Jurkat, Clone E6-1 (cell line): ENCODE measurements at places on chromosomes 13 and 19.

DNA sequence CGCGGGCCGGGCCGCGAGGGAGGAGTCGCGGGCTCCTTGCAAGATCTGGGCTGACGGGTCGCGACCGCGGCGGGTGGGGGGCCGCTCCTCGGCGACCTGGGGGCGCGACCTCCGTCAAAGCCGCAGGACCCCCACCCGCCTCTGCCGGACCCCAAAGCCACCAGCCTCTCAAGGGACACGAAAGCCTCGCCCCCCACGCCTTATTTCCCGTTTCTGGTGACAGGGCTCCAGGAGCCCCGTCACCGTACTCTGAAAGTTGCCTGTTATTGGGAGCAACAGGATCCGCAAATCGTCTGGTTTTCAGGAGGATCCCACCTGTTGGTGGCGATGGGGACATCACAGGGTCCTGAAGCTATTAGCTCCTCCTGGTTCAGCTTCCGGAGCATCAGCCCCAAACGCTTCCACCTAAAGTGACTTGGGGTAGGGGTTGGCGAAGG, 530 bp downstream of the MAU2 start:
- DNase-seq, result peak; percentile 32

DNA sequence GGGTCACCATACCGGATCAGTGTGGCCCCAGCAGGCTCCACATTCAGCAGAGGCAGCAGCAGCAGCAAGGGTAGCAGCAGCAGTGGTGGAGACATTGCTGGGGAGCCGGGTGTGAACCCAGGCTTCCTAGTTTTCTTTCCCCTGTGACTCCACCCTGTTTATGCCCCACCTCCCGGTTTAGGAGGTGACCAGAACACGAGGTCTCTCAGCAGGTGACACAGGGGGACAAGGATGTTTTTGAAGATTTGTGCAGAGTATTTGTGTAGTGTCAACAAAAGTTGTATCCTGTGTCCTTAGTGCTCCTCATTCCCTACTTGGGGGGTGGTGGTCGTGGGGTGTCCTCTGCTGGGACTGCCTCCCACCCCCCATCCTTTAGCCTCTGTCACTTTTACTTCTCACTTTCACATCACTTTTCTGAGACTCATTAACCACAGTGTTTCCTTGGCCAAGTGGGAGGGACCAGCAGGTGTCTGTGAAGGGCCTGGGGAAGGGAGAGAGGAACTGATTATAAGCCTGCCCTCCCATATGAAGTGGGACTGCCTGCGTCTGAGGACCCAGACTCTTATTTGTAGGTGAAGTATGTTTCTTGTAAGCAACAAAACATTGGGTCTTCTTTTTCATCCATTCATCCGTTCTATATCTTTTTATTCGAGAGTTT, 15.6 kb upstream of the KCNC3 start:
- DNase-seq, result no peak

DNA sequence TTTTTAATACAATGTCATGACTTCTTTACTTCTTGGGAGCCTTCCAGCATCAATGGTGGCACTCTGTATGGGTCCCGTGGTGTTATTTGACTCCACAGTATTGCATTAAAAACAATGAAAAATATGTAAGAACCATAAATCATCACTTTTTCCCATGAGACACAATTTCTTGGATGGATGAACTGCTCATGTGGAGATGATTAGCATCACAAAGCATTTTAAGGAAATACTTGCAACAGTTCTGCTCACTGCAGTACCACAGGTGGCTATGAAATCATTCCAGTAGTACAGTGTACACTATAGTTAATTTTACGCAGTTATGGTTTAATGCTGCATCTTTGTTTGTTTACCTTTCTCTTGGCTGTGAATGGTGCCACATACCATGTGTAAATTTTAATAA, 37.2 kb upstream of the C1QTNF9B start:
- no peak for DNase-seq

DNA sequence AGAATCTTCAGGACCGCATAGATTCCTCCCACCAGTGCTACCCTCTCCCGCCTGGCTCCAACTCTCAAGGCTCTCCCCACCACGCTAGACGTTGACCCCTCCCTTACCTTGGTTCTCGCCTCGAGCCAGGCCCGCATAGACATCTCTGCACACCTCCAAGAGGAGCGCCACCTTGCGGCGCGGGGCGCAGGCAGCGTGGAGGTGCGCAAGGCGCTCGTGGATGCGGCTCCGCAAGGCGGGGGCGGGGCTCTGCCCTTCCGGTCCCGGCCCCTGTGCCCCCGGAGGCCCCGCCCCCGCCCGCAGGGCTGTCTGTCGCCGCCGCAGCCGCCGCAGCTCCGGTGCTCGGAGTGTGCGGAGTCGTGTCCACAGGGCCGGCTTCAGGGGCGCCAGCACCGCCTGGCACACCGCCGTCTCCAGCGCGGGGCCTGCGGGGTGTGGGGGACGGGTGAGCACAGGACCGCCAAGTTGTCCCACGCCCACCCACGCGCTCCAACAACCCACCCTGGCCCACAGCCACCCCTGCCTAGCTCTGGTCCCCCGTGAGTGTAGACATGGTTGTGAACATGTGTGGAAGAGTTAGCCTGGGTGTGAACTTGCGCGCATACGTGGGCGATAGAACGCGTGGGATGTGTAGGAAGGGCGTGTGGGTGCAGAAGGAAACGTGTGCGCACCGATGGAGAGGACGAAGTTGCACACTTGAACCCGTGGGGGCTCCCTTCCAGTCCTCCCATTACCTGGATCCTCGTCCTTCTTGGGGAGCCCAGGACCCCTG, 8.1 kb downstream of the RINL start:
- peak; percentile 61 for DNase-seq

GRCh38 chr13:21833921-21834320, 163.0 kb downstream of the FGF9 start:
- DNase-seq, result no peak

DNA sequence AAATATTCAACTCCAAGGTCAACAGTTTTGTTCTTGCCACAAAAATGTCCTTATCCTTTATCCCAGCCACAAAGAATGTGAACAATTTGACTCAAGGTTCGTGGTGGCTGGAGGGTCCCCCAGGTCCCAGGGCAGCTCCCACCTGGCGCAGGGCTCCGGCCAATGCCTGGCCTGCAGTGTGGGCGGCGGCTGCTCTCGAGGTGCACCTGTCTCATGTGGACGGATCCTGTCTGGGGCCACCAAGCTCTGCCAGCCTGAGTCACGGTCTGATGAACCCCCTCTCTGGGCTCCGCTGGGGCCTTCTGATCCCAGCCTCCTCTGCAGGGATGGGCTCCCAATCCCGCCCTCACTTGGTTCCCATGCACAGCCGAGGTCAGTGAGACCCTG, 49.4 kb downstream of the GAS6 start:
- no peak for DNase-seq

DNA sequence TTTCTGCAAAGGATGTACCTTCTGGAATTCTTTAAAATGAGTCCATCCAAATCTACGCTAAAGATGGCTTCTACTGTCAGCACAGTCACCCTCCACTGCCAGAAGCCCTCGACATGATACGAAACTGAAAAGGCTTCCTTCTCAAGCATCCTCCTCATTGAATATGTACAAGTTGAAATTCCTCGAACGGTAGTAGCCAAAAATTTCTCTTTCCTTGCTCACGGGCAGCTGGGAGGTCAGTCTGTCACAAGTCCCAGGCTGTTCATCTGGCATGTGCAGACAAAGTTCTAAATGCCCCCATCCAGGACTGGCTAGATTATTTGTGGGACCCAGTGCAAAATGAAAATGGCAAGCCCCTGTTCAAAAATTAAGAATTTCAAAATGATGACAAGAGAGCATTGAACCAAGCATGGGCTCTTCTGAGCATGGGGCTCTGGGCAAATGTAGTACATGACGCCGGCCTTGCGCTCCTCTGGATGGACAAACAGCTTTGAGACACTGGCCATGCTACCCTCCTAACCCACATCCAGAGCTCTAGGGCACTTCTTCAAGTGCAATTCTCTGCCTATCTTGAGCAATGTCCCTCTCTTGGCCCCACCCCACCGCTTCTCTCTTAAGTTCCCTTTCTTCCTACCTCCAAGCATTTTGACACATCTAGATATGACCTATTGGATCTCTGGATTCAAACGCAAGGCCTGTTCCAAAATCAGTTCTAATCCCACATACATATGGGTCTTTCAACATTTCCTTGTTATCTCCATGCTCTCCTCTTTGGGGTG, 78.9 kb upstream of the FLT1 start:
- no peak for DNase-seq

GRCh38 chr19:19049406-19049805, 14.4 kb upstream of the SLC25A42 start:
- DNase-seq, result no peak
